ENCODE measurements at places on chromosomes 2 and 18.
A peak's percentile ranks its signal among the peaks of the same experiment; 100 is the strongest.

- no peak for DNase-seq
Observed at GRCh38 chr18:28494151-28494550, 317.2 kb upstream of the CDH2 start.

DNA sequence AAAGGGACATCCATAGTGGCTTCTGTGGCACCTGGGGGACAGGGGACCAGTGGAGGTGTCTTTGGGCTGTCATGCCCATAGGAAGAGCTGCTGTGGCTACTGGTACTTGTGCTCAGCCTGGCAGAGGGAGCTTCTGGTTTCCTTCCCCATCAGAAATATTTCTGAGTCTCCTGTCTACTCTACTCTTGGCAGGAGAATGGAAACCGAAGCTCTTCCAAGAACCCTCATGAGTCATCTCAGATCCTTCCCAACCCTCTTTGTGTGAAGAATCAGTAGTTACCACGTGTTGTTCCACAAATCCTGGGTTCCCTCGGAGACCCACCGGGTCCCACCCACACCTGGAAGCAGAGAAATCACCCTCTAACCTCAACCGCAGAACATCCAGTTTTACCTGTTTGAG, 234.9 kb downstream of the FHOD3 start:
- DNase-seq: no peak

- no peak for DNase-seq
Observed at GRCh38 chr2:160940699-160941098, 219.5 kb upstream of the TANK start.

- no peak for DNase-seq
Observed at GRCh38 chr2:221527776-221528309, 44.3 kb downstream of the EPHA4 start.

DNA sequence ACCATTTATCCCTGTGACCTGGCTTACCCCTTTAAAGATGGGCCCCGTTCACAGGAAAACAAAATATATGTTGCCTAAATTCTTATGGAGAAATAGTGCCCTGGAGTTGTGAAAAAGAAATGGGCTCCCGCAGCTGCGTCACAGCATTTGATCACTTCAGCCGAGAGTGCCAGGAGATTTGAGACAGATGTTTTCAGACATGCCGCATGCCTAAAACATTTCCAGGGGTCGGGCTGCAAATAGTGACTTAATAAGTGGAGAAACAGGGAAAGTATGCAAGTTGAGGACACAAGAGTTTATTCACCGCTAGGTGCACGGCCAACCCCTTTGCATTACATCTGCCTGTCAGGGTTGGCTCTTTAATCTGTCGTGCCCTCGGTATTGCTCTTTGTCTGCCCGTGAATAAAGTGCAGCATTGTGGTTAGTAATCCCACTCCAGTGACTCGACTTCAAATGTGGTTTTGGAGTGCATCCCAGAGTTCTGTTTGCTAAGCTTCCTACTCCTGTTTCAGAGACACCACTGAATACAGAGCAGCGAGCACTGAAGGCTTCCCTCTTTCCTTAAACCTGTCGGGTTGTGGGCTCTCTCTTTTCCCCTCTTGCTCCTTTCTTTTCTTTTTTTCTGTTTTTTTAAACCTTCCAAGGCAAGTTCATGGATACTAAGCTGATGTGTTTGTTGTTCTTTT, 187.5 kb downstream of the LTBP1 start:
- DNase-seq: no peak

GRCh38 chr2:53724536-53724935, 43.1 kb upstream of the CHAC2 start:
- no peak for DNase-seq

- DNase-seq: no peak
Observed at GRCh38 chr2:29702276-29702675, 219.1 kb downstream of the ALK start.

- no peak for DNase-seq
Observed at GRCh38 chr2:79799729-79800128, 286.9 kb downstream of the CTNNA2 start.

DNA sequence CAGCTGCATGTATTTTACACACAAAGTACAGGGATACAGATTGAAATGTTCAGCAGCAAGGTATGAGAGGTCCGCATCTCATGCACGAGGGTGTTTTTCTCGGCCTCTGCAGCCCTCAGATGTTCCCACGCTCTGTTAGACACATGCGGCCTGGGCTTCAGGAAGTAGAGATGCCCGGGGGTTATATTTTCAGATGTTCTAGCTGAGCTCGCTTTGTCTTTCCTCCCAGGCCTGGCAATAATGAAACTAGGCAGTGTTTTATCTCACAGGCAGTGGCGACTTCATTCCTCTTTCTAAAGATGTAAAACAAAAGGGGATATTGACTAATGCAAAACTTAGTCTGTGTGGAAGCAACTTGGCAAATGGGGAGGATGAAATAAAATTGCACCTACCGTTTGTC, 190.7 kb downstream of the GBX2 start:
- DNase-seq: no peak

DNA sequence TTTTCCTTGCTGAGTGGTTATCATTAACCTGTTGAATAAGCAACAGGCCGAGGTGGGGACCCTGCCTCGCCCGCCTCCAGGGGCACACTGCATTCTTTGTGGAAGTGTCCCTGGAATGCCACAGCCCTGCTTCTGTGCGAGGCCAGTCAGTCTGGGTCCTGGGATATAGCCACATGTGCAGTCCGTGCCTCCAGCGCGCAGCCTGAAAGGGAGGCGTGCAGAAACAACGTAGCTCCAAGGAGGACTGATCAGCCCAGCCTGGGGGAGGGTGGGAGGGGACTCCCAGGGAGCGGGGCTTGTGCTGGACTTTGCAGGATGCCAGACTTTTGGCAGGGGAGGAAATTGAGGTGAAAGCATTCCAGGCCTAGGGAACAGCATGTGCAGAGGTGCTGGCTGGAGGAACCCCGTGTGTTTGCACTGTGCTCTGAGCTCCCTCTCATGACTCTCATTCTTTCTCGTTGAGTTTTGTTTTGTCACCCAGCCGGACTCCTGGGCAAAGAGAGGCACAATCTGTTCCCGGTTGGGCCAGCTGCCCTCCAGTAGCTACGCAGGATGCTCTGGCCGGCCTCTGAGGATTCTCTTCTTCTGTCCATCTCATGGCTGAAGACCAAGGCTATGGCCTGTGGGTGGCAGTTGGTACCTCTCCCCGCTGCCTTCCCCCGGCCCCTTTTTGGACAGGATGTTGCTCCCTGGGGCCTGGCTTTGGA, 39.7 kb downstream of the HPCAL1 start:
- DNase-seq: no peak

DNA sequence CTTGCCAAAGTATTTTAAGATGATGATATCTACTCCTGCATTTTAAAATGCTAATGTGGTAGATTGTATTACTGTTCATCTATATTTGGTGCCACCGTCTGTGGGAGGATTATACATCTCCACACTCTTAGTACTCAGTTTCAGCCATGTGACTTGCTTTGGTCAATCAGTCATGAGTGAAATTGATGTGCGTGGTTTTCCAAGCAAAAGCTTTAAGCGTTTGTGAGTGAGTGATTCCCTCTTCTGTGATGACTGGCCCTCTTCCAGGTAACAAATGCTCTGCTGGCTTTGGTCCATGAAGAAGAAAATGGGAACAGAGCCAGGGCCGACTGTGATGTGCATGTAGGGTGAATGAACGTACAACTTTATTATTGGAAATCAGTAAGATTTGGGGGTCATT, 330.4 kb downstream of the LPIN1 start:
- DNase-seq: peak; percentile 8

GRCh38 chr2:19911808-19912509, 10.2 kb upstream of the TTC32 start:
- no peak for DNase-seq

GRCh38 chr2:42192010-42192373, 22.8 kb downstream of the EML4 start:
- no peak for DNase-seq

DNA sequence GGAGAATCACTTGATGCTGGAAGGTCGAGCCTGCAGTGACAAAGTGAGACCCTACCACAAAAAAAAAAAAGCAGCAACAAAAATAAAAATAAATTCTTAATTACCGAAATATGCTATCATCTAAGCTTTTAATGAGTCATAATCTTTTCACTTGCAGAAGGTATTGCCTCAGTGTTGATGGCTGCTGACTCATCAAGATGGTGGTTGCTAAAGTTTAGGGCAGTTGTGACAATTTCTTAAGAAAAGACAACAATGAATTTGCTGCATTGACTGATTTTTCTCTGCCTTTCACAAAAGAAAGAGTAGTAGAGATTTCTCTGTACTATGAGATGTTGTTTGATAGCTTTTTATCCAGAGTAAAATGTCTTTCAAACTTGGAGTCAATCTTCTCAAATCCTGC, 1809.0 kb downstream of the SUCLG1 start:
- DNase-seq: no peak

- DNase-seq: no peak
Observed at GRCh38 chr2:222208010-222208690, 90.6 kb downstream of the PAX3 start.

- no peak for DNase-seq
Observed at GRCh38 chr18:74084184-74084855, 63.3 kb downstream of the FBXO15 start.

DNA sequence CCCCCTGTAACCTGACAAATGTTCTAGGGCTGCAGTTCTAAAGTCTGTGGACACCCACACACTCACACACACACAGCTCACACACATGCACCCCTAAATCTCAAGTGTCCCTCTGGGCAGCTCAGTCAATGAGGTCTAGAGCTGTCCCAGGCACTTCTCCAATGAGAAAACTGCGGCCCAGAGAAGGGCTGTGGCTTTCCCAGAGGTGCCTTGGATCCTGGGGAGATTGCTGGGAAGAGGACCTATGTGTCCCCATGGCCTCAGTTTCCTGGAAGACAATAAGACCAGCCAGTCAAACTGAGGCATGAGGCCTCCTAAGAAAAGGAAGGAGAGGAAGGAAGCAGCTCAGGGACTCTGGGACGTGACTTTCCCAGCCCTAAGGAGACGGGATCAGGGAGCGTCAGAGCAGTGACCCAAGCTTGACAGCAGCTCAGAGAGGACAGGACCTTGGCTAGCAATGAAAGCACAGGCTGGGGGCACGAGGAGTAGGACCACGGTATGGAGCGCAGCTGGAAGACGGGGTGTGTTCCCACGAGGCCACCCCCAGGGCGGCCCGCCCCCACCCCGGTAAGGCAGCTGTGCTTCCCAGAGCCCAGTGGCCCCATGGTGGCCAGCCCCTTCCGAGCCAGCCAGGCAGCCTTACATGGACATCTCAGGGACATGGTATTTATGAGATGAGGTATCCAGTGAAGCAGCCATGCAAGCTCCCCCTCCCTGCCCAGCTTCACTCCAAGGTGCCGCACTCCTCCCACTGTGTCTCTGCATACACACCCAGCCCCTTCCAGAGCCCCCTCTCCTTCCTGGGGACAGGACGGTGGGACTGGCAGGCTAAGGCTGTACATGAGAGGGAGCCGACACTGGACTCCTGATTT, 46.0 kb downstream of the TNS1 start:
- no peak for DNase-seq

- DNase-seq: no peak
Observed at GRCh38 chr2:121479882-121480522, 50.7 kb upstream of the RNU4ATAC start.

DNA sequence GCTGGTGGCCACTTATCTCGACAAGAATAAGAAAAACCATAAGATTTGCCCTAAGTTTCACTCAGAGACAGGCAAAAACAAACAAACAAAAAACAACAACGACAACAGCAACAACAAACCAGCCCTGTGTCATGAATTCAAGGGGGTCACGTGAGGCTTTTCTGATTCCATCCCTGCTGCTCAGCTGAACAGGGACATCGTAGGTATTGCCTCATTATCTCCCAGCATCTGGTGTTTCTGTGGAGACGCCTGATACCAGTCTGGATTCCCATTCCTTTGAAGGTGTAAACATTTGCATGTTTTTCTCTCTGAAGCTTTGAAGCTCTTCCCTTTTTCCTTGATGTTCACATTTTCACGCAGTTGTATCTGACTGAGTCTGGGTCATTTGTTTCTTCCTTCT, 117.4 kb downstream of the KCNF1 start:
- no peak for DNase-seq

GRCh38 chr2:237475704-237476141, 11.3 kb upstream of the MLPH start:
- peak; percentile 74 for DNase-seq

GRCh38 chr18:56475250-56475649, 163.1 kb downstream of the TXNL1 start:
- no peak for DNase-seq

DNA sequence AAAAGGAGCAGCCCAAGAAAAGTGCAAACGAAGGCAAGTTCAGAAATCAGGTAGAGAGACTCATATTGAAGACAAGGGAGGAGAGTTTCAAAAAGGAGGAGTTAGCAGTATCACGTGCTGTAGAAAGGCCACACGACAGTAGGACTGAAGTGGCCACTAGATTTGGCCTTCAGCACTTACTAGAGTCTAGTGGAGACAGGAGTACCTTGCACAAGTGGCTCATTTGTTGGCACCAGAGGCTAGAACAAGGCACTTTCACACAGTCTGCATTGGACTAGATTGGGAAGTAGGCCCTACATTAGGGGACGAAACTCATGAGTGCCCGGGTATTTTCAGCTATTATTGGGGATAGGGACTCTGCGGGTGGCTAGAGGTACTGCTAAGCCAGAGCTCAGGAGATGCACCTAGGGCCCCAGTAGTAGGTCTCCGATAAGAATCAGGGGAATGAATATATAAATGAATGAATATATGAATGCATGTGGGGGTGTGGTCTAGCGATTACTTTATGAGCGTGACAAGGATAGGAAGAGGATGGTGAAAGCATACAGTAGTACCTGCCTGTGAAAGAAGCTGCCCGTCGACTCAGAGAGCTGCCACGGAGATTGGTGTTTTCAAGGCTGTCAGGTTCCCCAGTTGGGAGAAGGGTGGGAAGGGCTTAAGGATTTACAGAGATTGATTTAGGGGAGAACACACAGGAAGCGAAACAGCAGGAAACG, 1.4 kb upstream of the NCOA1 start:
- no peak for DNase-seq

DNA sequence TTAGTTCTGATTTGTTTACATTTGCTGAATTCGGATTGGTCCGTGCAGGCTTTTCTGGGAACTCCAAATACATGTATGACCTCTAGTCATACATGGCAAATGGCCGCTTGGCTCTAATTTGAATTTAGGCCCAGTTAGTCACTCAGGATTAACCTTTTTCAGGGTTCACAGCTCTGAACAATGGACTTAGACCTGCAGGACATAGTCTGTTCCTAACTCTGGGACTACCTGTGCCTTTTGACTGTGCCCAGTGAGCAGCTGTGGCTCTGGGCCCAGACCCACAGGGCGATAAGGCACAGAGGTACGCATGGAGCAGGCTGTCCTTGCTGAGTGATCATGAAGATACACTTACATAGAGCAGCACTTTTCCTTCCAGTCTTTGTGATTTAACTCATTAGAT, 28.5 kb downstream of the IL37 start:
- no peak for DNase-seq

DNA sequence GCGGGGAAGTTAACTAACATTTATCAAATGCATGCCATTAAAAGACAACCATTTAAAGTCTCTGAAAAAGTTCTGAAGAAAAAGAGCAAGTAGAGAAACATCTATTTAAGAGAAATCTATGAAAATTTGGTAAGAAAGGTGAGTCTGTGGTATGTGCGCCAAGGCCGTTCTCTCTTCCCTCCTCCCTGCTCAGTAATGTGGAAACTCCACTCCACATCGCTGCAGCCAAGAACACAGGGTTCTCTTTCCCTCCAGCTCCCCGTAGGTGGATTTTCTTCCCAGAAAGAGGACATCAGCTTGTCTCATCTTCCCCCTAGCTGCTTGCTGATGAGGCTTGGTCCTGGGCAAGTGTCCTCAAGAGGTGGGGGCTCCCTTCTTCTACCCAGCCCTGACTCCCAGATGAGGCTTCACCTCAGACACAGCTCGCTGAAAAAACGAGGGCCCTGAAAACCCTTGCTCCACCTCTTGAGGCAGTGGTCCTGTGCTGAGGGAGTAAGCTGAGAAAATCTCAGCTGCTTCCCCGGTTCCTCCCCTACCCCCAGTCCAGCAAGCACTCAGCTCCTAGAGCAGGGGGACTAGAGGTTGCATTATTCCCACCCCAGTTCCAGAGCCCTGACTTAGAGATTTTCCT, 45.8 kb upstream of the PTPRM start:
- no peak for DNase-seq

Data from stimulated activated CD4-positive, alpha-beta T cell treated with anti-CD3 and anti-CD28 coated beads, Interleukin-1b, Interleukin-23, amount 100 ng/mL, for 48 hours (primary cell).